ENCODE measurements at places on chromosomes 1 and 21.

DNA sequence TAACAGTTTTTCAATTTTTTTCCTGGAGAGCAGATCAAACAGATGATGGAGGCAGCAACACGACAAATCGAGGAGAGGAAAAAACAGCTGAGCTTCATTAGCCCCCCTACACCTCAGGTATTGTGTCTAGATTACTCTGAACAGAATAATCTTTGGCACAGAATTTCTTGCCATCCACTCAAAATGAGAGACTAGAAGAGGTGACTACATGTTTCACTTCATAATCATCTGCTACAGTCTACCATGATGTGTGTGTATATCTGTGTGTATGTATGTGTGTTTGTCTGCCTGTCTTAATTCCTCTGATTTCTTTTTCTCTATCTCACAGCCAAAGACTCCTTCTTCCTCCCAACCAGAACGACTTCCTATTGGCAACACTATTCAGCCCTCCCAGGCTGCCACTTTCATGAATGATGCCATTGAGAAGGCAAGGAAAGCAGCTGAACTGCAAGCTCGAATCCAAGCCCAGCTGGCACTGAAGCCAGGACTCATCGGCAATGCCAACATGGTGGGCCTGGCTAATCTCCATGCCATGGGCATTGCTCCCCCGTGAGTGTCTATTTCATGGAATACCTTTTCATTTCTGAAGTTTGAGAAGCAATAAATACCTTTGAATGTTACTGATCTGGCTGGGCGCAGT, 11.4 kb downstream of the PRPF3 start:
- DNase-seq, result no peak

DNA sequence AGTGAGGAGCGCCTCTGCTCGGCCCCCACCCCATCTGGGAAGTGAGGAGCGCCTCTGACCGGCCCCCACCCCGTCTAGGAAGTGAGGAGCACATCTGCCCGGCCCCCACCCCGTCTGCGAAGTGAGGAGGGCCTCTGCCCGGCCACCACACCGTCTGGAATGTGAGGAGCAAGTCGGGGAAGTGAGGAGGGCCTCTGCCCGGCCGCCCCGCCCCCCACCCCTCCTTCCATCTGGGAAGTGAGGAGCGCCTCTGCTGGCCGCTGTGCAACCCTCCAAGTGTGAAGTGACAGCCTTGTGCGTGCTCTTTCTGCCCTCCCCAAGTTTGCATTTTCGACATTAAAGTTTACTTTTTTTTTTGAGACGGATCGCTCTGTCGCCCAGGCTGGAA, 5.1 kb upstream of the ZZZ3 start:
- DNase-seq, result peak; percentile 13

- DNase-seq, result no peak
Observed at GRCh38 chr1:36966242-36966641, 68.1 kb downstream of the GRIK3 start.

- DNase-seq, result no peak
Observed at GRCh38 chr1:173318788-173319187, 111.7 kb upstream of the TNFSF4 start.

DNA sequence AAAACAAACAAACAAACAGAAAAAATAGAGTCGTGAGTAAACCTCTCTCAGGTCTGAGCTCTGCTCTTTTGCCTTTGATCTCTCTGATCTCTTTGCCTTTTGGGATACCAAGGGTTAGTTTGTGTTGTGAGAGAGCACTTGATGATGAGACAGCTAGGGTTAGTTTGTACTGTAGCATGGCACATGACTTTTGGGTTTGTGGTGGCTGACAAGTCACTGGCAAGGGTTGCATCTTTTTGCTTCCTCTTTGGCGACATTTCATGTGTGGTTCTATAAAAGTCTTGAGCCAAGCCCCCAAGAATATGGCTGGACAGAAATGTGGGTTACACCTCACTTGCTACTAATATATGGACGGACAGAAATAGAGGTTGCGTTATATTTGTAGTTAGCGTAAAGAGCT, 60.5 kb downstream of the TESK2 start:
- no peak for DNase-seq

DNA sequence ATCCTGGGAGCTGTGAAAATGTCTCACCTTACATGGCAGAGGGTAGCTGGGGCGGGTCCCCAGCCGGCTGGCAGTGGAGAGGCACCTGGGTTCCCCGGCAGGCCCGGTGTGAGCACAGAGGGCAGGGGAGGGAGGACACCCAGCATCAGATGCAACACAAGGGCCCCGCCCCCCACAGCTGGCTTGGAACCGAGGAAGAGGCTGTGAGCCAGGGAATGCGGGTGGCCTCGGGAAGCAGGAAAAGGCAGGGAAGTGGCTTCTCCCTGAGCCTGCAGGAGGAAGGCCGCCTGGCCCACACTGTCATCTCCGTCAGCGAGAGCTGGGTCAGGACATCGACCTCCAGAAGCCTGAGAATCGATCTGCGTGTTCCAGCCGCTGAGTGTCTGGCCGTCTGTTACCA, 87.3 kb downstream of the SIK1 start:
- no peak for DNase-seq

Data from hindlimb muscle (tissue), 1 donor.